ENCODE measurements at places on chromosomes 2 and 18.
A peak's percentile ranks its signal among the peaks of the same experiment; 100 is the strongest.

- DNase-seq, result no peak
Measured at GRCh38 chr2:186925514-186925913, 76.5 kb upstream of the ZSWIM2 start.

GRCh38 chr2:72757177-72757775, 68.6 kb downstream of the EXOC6B start:
- DNase-seq, result no peak

DNA sequence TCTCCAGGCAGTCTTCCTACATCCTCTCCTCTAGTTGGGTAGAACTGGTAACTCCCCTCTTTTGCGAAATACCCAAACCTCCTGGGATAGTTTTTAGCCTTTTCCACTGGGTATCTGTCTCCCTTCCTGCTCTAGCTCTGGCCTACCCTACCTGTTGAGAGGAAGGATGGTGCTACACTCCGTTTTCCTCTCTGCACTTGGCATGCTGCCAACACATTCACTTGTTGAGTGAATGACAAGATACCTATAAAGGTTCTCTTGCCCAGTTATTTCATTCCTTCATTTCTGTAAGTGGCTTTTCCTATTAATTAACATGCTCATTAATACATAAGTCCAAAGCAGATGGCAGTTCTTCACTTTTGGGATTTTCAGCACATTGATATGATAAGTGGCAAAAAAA, 293.8 kb downstream of the CNTNAP5 start:
- DNase-seq, result no peak

DNA sequence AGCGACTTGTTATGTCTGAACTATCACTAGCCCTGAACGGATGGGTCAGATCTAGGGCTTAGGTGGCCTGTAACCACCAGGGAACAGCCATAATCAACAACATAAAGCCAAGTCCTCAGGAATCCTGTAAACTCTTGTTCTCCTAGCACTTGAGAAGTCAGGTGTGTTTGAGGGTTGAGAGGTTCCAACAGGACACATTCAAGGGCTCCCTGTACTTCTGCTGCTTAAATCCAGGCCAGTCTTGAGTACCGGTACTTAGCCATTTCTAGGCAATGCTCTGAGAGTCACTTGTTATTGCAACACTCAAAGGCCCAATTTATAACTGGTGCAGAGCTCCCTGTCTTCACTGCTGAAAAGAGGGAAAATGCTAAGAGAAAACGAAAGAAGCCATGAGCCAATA, 21.6 kb upstream of the SLC40A1 start:
- DNase-seq, result no peak

DNA sequence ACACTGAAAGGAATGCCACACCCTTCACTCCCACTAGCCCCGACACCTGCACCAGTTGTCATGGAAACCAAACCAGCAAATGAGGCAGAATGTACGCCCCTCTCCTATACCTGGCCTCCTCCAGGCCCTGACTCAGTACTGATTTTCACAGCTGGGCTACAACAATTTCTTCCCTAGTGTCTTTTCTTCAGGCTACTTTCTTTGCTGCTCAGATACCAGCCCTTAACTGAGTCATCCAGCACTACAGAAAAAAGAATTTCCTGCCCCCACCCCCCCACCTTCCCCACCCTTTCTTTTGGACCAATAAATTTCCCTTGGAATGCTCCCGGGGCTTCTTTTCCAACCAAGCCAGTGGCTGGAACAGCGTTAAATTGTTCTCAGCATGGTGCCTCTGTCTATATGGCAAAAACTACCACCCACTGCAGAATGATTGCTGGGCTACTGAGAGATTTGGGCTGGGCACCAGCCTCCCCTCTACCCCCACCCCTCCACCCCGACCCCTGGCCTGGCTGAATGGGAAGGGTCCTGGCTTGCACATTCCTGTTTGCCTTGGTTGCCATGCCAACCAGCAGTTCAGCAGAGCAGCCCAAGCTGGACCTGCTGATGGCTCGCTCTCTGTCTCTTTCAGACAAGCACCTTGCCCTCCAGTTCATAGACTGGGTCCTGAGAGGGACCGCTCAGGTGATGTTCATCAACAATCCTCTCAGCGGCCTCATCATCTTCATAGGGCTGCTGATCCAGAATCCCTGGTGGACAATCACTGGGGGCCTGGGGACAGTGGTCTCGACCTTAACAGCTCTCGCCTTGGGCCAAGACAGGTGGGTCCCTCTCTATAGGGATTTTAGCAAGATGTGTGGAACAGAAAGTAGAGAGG, 11.3 kb downstream of the SLC14A2 start:
- peak; percentile 66 for DNase-seq

DNA sequence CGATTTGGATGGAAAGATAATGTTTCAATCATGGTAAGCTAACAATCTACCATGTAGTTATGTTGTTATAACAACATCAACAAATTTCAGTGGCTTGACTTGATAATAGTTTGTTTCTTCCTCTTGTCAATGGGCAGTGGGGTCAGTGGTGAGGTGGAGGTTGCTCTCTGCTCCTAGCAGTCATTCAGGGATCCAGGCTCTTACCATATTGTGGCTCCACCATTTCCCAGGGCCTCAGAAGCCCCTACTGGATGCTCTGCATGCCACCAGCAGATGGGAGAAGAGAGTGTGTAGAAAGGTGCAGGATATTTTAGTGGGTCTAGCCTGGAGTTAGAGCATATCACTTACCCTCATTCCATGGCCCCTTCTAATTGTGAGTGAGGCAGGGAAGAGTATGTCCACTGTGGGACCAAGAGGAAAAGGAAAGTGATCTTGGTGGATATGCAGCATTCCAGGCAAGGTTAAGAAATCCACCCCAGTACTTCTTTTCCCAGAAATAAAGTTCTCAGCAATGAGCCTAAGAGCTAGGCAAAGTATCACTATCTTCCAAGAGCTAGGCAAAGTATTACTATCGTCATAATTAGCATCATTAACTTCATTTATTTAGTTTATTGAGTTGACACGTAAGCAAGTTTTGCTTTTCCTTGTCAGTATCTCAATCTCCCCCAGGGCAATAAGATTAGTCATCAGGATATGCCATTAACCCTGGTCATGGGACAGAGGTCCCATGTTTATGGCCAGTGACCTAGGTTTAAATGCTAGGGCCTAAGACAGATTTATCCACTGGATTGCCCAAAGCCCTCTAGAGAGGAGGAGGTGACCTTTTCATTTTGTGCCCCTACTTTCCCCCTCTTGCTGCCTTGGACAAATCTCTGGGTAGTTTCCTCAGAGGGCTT, 4.2 kb upstream of the IWS1 start:
- no peak for DNase-seq

GRCh38 chr2:138177693-138178092, 213.4 kb downstream of the HNMT start:
- no peak for DNase-seq

Measured in urothelium cell line (cell line).